Left renal cortex interstitium (tissue), 4 donors: ENCODE measurements at places on chromosomes 13 and 19.

GRCh38 chr13:22173610-22174009 lies 502.7 kb downstream of the FGF9 start:
- DNase-seq: no peak

DNA sequence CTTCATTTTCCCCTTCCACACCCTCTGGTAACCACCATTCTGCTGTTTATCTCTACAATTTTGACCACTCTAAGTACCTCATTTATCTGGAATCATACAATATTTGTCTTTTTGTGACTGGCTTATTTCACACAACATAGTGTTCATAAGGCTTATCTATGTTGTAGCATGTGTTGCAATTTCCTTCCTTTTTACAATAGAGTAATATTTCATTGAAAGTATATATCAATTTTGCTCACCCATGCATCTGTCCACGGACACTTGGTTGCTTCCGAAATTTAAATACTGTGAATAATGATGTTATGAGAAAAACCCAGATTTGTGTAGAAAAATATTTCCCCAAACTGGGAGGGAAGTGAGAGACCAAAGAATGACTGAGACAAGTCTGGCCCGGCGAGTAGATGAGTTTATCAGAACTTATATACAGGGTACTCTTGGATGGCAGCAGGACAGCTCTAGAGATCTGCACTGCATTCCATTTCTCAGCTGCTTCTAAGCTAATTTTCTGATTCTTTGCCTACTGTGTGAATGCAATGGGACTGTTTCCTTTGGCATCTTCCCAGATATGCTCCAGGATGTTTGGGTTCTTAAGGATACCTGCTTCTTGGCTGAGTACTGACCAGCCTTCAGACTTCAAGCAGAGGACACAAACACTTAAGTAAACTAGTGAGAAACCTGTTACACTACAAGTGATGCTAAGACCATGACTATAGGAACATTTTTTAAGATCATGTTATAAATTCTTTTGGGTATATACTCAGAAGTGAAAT lies 834.0 kb upstream of the PCDH9 start:
- no peak for DNase-seq

- no peak for DNase-seq
Measured at GRCh38 chr13:76331943-76332712, 554.1 kb downstream of the KCTD12 start.

DNA sequence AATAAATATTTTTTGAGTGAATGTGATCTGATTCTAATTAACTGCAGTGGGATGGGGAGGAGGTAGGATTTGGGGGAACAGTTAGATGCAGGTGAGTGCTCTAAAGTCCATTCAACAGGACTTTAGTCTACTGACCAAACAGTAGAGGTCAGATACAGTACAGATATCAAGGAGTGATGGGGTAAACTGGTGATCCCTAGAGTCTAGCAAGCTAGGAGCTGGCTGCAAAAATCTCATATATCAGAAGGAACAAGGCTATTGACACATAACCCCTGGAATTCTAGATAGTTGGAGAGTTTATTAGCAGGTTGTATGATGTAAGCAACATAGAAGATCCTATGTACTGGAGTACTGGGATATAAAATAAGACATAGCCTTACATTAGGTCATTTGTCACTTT lies 131.6 kb downstream of the HS6ST3 start:
- DNase-seq: no peak

DNA sequence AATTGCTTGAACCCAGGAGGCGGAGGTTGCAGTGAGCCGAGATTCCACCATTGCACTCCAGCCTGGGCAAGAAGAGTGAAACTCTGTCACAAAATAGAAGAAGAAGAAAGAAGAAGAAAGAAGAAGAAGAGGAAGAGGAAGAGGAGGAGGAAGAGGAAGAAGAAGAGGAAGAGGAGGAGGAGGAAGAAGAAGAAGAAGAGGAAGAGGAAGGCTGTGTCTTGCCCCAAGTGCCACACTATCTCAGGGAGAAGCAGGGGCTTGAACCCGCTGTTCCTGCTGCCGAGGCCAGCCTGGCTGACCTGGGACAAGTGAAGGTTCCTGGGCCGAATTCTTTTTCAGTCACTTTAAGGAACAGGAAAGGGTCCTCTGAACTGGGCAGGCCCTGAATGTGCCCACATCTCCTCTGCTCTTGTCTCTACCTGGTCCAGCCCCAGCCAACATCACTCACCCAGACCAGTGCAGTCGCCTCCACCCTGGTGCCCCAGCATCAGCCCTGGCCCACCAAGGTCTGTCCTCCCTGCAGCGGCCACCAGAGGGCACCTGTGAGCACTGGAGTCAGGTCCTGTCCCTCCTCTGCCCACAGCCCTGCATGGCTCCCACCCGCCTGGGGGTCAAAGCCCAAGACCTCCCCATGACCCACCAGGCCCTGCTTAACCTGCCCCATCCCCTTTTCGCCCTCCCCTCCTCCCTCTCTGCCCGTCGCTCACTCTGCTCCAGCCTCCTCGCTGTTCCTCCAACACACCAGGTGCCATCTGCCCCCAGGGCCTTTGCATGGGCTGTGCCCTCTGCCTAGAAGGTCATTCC lies 20.0 kb downstream of the TICAM1 start:
- DNase-seq: no peak

- no peak for DNase-seq
Measured at GRCh38 chr19:23774524-23774971, 15.9 kb upstream of the ZNF681 start.

DNA sequence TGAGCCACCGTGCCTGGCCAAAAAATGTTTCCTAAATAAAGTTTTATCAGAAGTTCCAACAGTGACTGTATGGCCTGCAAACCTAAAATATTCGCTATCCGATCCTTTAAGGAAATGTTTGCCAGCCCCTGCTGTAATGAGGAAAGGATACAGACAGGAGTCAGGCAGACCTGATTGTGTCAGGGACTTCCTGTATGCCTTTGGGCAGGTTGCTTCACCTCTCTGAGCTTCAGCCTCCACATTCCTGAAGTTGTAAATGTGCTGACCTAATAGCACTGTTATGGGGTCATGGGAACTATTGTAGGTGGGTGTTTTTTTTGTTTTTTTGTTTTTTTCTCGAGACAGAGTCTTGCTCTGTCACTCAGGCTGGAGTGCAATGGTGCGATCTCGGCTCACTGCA lies 6.2 kb downstream of the ABHD8 start:
- DNase-seq: no peak

DNA sequence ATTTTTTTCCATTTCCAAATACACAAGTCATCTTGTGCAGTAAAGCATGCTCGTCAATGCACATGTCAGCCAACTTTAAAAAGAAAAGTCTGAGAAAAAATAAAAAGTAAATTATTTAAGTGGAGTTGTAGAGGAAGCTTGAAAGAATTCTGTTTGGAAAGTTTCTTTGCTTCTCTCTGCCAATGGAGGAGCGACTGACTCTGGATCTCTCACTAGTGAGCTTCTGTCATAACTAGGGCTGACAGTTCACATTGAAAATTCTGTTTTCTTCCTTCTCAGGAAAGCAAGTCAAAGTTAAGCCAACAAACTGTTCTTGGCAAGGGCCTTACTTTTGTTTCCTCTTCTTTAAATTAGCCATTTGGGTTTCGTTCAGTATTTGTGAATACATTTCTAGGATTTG lies 298.2 kb downstream of the POU4F1 start:
- no peak for DNase-seq

DNA sequence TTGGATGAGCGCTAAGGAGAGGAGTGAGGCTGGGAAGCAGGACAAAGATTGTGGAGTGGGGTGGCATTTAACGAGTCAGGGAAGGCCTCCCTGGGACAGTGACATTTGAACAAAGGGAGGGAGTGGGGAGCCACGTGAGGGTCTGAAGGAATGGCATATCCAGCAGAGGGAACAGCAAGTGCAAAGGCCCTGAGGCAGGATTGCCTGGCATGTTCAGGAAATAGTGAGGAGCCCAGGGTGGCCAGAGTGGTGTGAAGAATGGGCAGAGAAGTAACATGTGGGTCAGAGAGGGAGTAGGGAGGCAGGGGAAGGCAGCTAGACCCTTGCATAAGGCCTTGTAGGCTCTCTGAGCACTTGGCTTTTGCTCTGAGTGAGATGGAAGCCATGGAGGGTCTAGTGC lies 14.9 kb upstream of the PVR start:
- DNase-seq: no peak

DNA sequence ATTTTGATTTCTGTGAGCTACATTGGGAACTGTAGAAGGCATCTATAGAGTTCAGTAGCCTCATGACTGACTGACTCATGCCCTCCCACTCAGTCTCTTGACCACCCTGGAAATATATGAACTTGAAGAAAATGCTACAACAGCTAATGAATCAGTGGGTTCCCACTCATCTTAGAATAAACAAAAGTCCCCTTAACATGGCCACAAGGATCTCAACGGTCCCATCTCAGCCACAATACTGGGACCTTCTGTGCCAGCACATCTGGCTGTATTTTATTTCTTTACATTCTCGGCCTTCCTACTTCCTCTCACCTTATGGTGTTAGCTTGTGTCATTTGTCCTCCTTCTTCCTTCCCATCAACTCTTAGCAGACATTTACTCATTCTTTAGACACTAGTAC lies 619.8 kb downstream of the DCT start:
- DNase-seq: no peak

DNA sequence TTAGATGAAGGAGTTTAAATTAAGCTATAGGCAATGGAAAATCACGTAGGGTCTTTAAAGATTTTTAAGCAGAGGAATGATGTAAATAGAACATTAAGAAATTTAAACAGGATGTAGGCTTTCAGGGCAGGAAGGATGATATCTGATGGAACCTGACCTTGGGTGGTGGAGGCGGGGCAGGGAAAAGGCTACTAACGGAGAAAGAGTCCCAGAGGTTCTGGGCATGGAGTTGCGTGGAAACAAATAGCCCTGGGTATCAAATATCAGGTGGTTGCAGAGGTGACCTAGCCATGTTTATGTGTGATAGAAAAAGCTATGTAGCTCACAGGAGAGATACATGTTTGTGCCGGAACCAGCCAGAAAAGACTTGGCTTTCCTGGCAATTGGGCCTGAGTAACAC lies 7.8 kb upstream of the CDK8 start:
- DNase-seq: no peak

DNA sequence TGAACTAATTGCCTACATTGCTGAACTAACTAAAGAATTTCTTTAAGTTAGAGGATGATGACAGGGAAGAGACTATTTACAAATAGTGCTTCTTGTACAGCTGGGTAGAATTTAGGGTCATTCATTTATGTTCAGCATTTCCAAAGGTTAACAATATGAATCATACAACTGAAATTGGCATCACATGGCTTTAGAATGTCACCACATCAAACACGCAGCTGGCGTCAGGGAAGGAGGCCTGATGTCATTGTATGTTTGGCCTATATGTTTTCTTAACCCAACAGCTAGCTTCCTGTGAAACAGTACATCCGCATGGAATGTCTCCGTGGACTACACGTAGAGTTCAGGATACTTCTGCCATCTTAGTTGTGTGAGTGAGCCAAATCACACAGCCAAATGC lies 99.0 kb upstream of the TNFSF11 start:
- DNase-seq: no peak

DNA sequence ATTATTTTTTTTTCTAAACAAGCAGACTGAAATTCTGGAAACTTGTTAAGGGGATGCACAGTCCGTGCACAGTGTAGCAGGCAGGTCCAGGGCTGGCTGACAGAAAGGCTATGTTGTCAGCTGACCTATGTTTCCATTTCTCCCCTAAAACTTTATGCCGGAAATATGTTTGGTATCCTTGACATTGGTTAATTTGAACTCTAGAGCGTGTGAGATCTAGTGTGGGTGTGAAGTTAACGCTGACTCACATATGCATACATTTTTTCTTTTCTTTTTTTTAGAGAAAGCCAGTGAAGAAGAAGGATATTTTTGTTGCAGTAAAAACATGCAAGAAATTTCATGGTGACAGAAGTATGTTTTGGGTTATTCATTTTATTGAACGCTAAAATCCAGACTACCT lies 76.6 kb downstream of the B3GLCT start:
- DNase-seq: no peak

DNA sequence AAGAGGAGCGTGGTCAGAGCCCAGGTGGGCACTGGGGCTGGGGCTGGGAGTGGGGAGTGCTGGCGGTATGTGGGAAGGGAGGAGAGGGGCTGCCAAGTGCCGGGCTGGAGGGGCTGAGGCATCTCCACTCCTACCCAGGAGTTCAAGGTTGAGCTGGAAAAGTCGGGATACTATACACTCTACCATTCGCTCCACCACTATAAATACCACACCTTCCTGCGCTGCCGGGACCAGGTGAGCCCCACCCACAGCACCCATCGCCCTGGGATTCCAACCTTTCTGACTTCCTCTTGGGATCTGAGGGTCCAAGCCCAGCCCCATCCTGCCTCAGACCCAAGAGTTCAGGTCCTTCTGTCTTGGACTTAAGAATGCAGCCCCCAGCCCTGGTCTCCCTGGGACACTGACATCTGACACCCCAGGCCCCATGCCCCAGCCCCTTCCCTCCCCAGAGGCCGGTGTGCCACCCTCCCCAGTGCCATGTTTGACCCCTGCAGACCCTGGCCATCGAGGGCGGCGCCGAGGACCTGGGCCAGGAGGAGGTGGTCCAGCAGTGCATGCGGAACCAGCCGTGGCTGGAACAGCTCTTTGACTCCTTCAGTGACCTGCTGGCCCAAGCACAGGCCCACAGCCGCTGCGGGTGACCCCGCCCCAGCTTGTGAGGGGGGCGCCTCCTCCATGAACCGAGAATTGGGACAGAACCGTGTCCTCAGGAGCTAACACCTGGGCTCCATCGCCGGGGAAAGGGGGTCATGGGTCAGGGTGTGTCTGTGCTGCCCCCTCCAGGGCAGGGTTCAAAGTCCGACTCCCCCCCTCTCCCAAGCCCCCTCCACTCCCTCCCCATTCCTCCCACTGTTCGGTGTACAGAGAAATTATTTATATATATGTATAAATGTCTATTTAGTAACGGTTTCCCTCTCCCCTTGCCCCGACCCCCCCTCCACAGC lies 14.7 kb downstream of the RRAS start:
- no peak for DNase-seq

DNA sequence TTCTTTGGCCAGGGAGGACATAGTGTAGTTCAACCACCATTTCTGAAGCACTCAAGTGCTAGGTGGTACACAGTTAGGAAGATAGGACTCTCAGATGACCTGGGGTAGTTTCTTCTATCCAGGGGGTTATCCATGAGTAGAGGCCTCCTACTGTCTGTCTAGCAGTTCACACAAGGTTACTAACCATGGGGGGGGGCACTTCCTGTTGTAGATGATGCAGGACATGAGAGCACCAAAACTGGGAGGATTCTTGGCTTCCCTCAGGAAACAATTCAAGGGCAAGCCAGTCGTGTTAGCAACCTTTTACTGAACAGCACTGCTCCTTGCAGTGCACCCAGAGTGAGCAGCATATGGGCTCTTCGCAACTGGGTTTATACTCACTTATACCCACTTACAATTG lies 8.9 kb upstream of the TPP2 start:
- no peak for DNase-seq

GRCh38 chr13:67036699-67037457 lies 193.3 kb downstream of the PCDH9 start:
- DNase-seq: no peak

- peak; percentile 78 for DNase-seq
Measured at GRCh38 chr13:48975101-48975855, 434 bp upstream of the FNDC3A start.

DNA sequence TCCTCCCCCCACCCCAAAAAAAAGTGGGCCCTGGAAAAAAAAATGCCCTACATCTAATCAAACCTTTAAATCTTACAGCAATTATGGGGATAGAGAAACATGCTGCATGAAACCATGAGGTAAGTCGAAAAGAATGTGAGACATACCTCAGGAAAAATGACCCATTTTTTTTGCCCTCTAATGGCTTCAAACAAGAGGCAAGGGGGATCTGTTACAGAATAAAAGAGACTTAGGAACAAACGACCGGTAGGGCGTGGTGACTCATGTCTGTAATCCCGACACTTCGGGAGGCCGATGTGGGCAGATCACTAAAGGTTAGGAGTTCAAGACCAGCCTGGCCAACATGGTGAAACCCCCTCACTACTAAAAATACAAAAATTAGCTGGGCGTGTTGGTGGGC lies 8.4 kb downstream of the RGL3 start:
- DNase-seq: no peak
